ENCODE measurements at places on chromosomes 7 and 10.
A peak's percentile ranks its signal among the peaks of the same experiment; 100 is the strongest.

GRCh38 chr7:157476654-157477549 is 140.1 kb downstream of the DNAJB6 start:
- no peaks in the 10 kb centered on the region for H3K4me1 ChIP-seq
- no peaks in the 10 kb centered on the region for H3K27me3 ChIP-seq
- H3K4me3 ChIP-seq, result no peak overlapping the region
- DNase-seq, result no peak

- H3K4me3 ChIP-seq, result no peak overlapping the region
- H3K36me3 ChIP-seq, result no peaks in the 10 kb centered on the region
Measured at GRCh38 chr7:91759205-91759863, 121.2 kb downstream of the MTERF1 start.

DNA sequence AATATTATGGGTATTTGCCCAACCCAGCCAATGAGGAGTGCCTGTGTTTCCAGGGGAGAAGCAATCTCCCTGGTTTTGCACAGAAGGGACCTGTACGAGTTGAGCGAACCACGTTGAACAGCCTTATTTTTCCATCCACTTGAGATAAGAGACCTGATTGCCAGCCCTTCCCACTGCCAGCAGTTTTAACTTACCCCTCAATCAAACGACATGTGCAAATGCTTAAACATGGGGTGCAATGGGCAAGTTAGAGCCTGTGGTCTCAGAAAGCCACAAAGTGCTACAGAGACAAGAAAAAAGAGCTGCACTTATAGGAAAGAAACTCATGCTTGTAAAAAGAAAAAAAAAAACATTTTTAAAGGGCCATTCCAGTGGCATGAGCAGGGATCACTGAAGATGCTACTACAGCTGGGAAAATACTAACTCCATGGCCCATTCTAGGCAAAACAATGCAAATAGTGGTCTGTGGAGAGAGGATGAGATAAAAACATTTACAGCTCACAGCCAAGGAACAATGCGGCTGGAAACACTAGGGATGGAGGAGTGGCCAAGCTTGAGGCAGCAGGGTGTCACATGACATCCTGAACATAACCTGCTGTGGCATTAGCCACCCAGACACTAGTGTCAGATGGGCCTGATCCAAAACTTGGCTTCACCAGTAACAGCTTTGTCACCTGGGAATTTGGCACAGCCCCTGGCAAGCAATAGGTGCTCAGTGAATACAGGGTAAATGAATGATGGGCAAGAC is 162.8 kb downstream of the ELMO1 start:
- H3K27me3 ChIP-seq, result no peaks in the 10 kb centered on the region
- no peaks in the 10 kb centered on the region for H3K36me3 ChIP-seq
- H3K4me1 ChIP-seq, result peaks cover 12% of the 10 kb centered on the region
- no peak overlapping the region for H3K27ac ChIP-seq
- no peak overlapping the region for H3K4me3 ChIP-seq

- no peaks in the 10 kb centered on the region for H3K27me3 ChIP-seq
- H3K4me3 ChIP-seq, result peak overlapping the region; percentile 42
- no peak for DNase-seq
- no peak overlapping the region for H3K27ac ChIP-seq
Measured at GRCh38 chr7:98555403-98555802, 61.7 kb upstream of the NPTX2 start.

- DNase-seq, result no peak
- H3K4me1 ChIP-seq, result no peaks in the 10 kb centered on the region
- no peak overlapping the region for H3K4me3 ChIP-seq
- no peak overlapping the region for H3K27ac ChIP-seq
Measured at GRCh38 chr7:147992698-147993097, 597.9 kb upstream of the C7orf33 start.

DNA sequence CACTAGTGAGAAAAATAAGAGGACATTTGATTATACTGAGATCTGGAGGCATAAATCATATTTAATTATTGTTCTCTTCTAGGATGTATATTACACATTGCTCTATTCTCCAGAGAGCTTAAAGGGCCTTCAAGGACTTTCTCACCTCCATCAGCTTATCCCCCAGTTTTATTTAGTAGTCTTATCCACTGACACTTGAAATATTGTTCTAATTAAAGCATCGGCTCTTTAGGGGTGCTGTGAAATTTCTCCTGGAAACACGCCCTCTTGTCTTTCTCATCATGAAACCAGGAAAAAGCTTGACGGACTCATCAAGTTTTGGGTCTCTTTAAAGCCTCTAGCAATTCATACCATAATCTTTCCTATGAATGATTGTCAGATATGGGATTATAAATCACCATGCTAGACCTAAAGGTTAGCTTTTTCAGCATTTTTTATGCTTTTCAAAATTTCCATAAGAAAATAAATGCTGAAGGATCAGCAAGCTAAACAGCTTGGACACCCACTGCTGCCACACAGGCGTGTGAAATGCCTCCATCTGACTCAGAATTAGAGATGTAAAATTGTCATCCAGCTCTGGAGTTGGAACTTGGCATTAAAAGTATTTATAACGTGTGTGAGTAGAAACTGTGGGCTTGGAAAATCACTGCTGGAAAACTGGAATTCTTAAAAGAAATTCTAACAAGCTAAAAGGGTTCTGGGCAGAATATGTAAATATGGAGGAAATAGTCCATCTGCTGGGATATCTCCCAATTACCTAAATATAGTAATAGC is 216.3 kb downstream of the CHRM2 start:
- no peaks in the 10 kb centered on the region for H3K4me1 ChIP-seq
- H3K27ac ChIP-seq, result no peak overlapping the region
- no peaks in the 10 kb centered on the region for H3K36me3 ChIP-seq

- DNase-seq, result no peak
- peaks cover 38% of the 10 kb centered on the region for H3K27me3 ChIP-seq
- no peak overlapping the region for H3K27ac ChIP-seq
- peaks cover 7% of the 10 kb centered on the region for H3K4me1 ChIP-seq
- no peak overlapping the region for H3K4me3 ChIP-seq
Measured at GRCh38 chr7:1402791-1403637, 56.3 kb downstream of the MICALL2 start.

Data from neuronal stem cell (in vitro differentiated cells).